Osteoblast (primary cell): ENCODE measurements at places on chromosomes 1 and 21. TPM values are rescaled to one million over a fixed set of nuclear protein-coding genes. Genes with fewer than 3 reads are reported as not detected.
A peak's percentile ranks its signal among the peaks of the same experiment; 100 is the strongest.

DNA sequence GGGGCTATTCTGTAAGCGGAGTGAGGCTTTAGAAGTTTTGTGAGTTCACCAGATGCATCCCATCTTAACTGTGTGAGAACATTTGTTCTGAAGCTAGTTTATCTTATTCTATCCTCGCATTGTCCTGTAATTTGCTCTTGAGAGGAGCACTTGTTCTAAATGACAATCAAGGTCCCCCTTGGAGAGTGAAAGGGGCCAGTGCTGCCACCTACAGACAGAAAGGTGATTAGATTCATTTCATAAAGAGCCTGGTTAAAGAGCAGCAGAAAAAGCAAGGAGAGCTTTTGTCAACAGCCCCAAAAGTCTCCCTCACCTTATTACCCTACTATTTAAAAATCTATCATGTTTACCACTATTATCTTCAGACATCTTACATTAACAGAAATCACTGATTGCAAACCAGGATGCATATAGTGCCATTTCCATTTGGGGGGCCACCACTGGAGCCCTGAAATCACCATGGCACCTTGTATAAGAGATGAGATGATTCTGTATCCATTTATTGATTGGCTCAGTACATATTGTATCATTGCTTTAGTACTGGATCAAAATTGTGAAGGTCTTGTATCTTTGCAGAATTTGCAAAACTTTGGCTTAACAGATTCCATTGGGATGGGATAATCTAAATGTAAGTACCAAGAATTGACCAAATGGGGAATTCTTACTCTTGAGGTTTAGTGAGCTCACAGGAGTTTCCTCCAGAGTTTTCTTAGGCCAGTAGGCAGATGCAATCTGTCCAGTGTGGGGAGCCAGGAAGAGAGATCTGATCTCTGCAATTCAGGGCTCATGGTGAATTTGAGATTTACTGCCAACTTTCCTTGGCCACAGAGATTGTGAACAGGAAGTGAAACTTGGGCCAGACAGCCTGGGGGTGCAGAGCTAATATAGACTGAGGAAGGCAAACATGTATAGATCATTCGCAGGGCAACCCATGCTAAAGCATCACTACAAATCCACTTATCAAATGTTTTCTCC lies 64.3 kb upstream of the TRABD2B start:
- no peak for DNase-seq

LCE1C gene
- not detected in 2 replicates for total RNA-seq

GRCh38 chr1:204241050-204241449 lies 27.3 kb upstream of the GOLT1A start:
- DNase-seq = peak; percentile 60

- DNase-seq = no peak
Measured at GRCh38 chr1:119714583-119714982, 2.8 kb downstream of the PHGDH start.

DNA sequence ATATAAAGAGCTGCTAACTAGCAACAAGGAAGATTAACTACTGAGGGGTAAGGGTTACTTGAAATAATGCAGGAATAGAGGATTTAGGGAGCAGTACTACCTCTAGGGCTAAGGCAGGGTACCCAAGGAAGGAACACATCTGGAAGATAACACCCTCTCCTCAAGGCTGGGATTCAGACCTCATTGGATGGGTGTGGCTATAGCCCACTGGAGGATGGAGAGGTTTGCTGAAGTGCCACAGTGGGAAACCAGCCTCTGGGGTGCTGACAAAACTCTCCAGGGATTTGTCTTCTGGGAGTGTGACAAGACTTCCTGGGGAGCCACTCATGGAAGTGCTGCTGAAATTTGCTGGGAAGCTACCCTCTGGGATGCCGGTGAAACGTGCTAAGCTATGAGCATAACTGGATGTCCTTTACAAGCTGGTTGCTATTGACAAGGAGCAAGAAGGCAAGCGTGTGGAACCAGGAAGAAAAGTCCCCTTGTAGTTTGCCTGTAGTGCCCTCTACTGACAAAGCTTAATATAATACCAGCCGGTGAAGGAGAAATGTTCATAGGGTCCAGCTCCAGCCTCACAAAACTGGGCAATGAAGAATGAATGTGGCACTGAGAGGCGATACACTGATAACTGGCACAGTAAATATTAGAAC lies 122.8 kb upstream of the USP24 start:
- peak; percentile 91 for DNase-seq
